ENCODE measurements at places on chromosomes 1 and 21.

- peak; percentile 50 for DNase-seq
These were observed 29.9 kb upstream of the SAMD13 start for GRCh38 chr1:84271441-84272151.

DNA sequence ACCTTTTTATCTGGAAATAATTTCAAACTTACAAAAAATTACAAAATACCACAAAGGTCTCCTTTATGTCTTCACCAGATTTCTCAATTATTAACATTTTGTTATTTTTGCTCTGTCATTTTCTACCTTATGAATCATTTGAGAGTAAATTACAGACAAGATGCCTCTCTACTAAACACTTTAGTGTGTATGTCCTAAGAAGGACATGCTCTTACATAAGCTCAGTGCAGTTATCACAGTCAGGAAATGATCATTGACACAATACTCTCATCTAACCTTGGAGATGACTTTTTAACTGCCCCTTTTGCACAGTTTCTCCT, 378.9 kb upstream of the RUNX1 start:
- peak; percentile 21 for DNase-seq

GRCh38 chr1:7335224-7335879, 435.7 kb upstream of the VAMP3 start:
- no peak for DNase-seq

DNA sequence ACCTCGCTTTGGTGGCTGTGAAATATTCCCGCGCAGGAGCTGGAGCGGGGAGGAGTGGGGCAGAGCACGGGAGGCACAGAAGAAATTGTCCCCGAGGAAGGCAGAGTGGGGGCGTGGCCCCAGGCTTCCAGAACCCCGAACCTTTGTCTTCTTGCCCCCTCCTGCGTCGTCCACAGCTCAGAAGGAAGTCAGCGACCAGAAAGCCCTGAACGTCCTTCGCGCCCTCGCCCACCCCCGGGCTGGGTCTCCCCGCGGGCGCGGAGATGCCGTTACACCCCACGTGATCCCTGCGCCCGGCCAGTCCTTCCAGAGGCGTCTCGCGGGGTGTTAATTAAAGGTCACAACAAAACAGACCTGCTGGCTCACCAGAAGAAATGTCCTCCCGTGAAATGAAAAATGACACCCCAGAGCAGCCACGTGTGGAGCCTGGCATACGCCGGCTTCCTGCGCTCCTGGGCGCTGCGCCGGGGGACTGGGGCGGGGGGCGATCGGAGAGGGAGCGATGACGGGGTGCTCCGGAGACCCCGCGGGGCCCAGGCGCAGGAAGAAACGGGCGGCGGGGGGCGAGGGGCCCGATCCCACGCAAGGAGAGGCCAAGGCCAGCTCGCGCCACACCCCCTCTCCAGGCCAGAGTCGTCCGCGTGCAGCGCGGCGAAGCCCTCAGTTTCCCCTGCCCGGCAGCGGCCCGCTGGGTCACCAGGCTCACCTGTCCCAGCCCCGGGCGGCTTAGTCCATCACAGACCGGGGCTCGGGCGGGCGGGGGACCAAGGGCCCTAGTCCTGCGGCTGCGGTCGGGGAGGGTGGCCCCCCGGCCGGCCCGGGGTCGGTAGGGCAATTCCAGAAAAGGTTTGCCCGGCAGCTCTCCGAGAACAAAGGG, 995 bp upstream of the KIF26B start:
- DNase-seq: peak; percentile 46

DNA sequence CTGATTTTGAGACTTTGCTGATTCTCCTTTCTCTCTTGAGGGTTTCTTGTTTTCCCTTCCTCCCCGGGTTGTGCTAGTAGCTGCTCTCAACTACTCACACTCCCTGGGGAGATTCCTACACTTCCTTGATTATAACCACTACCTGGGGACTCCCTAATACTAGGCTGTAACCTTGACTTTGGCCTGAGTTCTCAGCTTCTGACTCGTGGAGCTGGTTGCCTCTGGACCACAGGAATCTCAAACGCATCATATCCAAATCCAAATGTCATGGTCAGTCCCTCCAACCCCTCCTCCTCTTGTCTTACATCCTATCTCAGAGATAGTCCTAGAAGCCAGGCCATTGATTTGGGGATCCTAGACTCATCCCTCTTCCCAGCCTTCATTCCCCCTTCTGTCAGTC, 12.0 kb downstream of the MOV10 start:
- peak; percentile 52 for DNase-seq

- DNase-seq: peak; percentile 58
These were observed 45.1 kb downstream of the SLC2A1 start for GRCh38 chr1:42913426-42914091.

GRCh38 chr1:48261881-48262400, 39.4 kb downstream of the SLC5A9 start:
- no peak for DNase-seq

DNA sequence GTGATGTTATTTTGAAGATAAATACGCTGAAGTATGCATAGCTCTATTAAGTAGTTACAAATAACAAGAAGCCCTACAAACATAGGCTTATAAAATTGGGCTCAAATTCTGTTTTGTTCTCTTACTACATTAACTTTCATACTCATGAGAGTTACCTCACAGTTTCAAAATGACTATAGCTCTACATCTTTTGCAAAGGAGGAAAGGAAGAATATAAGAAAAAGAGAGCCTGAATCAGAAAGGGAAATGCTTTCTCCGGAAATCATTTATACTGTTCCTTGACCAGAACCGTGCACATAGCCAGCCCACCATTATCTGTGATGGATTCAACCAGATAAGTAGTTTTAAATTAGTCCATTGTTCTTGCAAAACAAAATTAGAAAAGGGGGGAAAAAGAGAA, 1252.1 kb downstream of the NCAM2 start:
- no peak for DNase-seq

DNA sequence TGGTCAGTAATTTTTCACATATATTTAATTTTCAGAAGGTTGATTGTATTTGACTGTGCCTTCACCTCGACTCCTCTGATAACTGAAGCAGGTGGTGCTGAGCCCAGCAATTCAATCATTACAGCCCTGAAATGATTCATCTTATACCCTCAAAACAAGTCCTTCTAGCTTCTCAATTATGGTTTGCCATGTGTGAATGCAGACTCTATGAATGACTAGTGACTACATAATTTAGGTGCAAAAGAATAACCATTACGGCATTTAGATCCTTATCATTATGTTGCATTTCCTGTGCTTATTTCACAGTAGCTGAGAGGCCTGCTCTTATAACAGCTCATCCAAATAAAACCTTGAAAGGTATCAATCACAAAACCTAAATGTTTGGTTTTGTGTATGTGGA, 54.0 kb upstream of the COL11A1 start:
- DNase-seq: no peak

DNA sequence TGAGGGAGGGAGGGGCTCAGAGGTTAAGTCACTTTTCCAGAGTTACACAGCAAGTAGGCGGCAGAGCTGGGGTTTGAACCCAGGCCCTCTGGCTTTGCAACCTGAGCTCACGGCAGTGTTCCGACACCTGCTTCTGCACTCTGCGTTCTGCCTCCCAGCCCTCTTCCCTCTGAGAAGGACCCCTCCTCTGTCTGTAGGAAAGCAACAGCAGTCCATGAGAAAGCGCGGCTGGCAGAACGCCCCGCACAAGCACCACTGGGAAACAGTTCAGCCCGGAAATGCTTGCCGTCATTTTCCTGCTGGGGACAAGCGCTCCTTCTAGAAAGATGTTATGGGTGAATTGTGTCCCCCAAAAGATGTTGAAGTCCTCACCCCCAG, 241.1 kb downstream of the NPHP4 start:
- DNase-seq: no peak

- no peak for DNase-seq
These were observed 100.3 kb downstream of the CACNA1E start for GRCh38 chr1:181583598-181583997.

DNA sequence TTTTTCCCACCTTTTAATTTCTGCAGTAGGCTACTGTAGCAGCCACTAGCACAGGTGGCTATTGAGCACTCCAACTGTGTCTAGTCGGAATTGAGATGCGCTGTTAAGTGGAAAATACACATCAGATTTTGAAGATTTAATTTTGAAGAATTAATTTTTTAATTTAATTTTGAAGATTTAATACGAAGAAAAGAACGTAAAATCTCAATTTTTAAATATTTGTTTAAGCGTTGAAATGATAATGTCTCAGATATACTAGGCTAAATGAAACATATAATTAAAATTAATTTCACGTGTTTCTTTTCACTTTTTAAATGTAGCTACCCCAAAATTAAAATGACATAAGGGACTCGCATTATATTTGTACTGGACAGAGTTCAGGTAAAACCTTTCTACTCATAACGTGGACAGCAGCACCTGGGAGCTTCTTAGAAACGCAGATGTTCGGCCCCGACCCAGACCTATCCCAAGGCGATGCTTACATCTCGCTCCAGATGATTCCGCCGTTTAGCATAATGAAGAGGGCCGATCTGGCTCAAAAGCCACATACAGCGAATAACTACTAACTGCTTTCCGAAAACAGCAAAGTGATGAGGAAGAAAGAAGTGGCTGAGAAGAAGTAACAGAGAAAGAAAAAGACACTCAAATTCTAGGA, 717 bp downstream of the CRYZL1 start:
- peak; percentile 48 for DNase-seq

DNA sequence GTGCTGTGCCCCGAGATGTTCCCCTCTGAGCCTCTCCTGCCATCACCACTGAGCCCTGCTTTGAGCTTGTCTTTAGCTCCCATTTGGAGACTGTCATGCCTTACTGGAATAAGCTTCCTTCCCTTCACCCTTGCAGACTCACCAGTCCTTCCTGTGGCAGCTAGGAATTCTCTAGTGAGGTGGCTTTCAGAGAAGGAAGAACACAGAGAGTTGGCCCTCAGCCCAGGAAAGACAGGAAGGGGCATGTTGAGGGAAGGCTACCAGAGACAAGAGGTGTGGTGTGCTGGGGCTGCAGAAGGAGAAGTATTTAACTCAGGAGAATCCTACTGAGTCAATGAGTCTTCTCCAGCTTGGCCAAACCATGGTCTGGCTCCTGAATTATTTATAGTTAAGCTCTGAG, 76.3 kb downstream of the UCK2 start:
- DNase-seq: peak; percentile 75

DNA sequence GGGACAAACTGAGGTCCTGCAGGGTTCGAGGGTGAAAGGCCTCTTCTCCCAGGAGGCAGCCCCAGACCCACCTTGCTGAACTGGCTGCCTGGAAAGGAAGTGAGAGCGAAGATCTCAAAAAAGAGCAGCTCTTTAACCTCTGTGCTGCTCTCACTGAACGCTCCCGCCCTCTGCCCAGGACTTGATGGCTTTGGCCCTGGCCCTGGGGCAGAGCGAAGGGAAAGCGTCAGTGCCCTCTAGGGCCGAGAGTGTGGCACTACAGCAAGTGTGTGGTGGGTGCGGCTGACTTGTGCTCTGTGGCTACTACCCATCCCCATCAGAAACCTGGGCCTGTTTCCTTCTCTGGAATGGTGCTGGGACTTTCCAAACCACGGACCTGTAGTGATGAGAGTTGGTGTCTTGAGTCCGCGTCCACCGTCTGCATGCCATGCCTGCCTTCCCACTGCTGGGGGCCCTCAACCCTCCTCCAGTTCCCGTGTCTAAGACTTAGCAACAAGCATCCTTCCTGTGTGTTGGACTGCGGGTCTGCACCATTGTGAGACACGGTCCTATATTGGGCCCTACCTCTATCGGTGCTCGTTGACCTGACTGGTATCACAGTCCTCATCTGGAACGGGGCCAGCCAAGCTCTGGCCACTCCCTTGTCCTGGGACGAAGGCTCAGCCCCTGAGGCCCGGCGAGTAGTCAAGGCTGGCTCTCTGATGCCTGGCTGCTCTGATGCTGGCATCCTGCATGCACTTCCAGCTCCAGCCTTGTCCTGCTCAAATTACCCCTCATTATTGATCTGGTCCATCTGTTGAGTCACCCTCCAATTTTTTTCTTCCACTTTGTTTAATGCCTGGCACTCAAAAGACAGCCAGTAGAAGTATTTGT, 180.3 kb downstream of the DISC1 start:
- DNase-seq: peak; percentile 38

DNA sequence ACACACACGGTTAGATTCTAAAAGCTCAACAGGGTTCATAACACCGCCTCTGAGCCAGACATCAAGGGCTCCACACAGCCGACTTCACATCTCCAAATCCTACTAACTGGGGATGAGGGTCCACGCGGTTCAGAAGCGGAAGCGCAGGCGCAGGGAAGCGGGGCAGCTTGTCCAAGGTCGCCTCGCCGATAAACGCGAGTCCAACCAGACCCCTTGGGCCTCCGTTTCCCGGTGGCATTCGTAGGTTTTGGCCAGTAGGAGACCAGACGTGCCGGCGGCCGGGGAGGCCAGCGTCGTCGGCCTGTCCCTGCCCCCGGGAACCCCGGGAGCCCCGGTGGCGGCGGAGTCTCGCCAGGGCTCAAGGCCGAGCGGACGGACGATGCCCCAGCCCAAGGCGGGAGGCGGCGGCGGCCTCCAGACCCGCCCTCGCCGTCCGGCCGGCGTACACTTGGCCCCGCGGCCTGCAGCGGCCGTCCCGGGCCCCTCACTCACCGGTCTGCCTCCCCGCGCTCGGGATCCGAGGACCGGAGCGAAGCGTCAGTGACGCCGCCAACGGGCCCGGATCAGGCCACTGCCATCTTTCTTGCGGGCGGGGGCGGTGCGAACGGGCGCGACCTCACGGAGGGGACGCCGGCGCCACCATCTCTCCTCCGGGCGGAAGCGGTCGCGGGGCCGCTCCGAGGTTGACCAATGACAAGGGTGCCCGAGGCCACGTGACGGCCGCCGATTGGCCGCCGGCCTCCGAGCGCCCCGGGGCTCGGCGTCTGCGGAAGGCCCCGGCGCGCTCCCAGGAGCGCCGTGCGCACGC, at the start of gene SDF4:
Gene SDF4 (minus strand): TSS at position 602 of the 808 bp plus-strand sequence. CDS start 3,229 bp downstream, outside the sequence.
- peak; percentile 99 for DNase-seq

- DNase-seq: no peak
These were observed 45.5 kb upstream of the RASAL2 start for GRCh38 chr1:178048426-178048825.

- peak; percentile 76 for DNase-seq
These were observed 2.3 kb downstream of the FAAP20 start for GRCh38 chr1:2192031-2192995.
